GM23338 (cell line): ENCODE measurements at places on chromosomes 3 and 15. TPM values are rescaled to one million over a fixed set of nuclear protein-coding genes. Genes with fewer than 3 reads are reported as not detected.
A peak's percentile ranks its signal among the peaks of the same experiment; 100 is the strongest.

DNA sequence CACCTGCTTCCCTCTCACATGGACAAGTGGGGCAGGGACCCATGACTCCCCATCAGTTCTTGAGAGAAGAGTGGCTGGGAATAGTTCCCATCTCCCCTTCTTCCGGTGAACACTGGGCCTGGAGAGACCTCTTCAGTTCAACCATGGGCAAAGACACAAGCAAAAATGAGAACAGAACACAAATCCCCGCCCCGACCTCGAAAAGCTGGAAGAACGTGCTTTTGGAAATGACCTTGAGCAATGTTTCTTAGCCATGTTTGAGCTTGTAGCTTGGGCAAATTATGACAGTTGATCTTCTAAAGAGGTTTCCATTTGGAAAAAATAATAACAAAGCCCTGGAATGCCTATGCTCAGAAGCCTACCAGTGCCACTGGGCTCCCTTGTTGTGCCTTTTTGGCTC is 59.0 kb downstream of the FAM174B start:
- no peak for DNase-seq
- H3K27ac ChIP-seq = no peak overlapping the region
- no peaks in the 10 kb centered on the region for H3K36me3 ChIP-seq
- no peaks in the 10 kb centered on the region for H3K27me3 ChIP-seq
- H3K4me3 ChIP-seq = no peak overlapping the region

- no peak overlapping the region for H3K4me3 ChIP-seq
- no peaks in the 10 kb centered on the region for H3K27me3 ChIP-seq
- H3K36me3 ChIP-seq = no peaks in the 10 kb centered on the region
Observed at GRCh38 chr3:66738625-66739365, 238.0 kb upstream of the LRIG1 start.

GRCh38 chr3:123357275-123357674 is 91.6 kb downstream of the ADCY5 start:
- H3K4me1 ChIP-seq = peaks cover 3% of the 10 kb centered on the region; the same call in 1 of the 2 replicates
- peaks cover 9% of the 10 kb centered on the region; the same call in 1 of the 2 replicates for H3K27me3 ChIP-seq
- H3K4me3 ChIP-seq = no peak overlapping the region
- DNase-seq = no peak

- no peak for DNase-seq
- no peaks in the 10 kb centered on the region for H3K4me1 ChIP-seq
- H3K27me3 ChIP-seq = no peaks in the 10 kb centered on the region
- no peak overlapping the region for H3K27ac ChIP-seq
- no peak overlapping the region for H3K4me3 ChIP-seq
Observed at GRCh38 chr3:99163314-99163713, 261.8 kb upstream of the DCBLD2 start.

GRCh38 chr15:63369296-63369695 is 12.3 kb downstream of the CA12 start:
- H3K4me3 ChIP-seq = no peak overlapping the region
- H3K36me3 ChIP-seq = no peaks in the 10 kb centered on the region
- peak; percentile 55 for DNase-seq
- peak overlapping the region; percentile 32; the same call in 1 of the 2 replicates for H3K27ac ChIP-seq
- H3K4me1 ChIP-seq = peaks cover 17% of the 10 kb centered on the region; the same call in 1 of the 2 replicates

GRCh38 chr15:66306381-66306780 is 13.0 kb downstream of the DIS3L start:
- no peaks in the 10 kb centered on the region for H3K36me3 ChIP-seq
- peak overlapping the region; percentile 11 for H3K27ac ChIP-seq
- DNase-seq = no peak
- no peaks in the 10 kb centered on the region for H3K27me3 ChIP-seq
- 0 out of 2 replicates have a peak, but pooled peaks cover 5% of the 10 kb centered on the region for H3K4me1 ChIP-seq

GRCh38 chr15:45443645-45444044 is 65.3 kb upstream of the GATM start:
- H3K27me3 ChIP-seq = no peaks in the 10 kb centered on the region
- no peak overlapping the region for H3K4me3 ChIP-seq
- no peak overlapping the region for H3K27ac ChIP-seq
- DNase-seq = no peak
- peaks cover 4% of the 10 kb centered on the region; the same call in 1 of the 2 replicates for H3K4me1 ChIP-seq

DNA sequence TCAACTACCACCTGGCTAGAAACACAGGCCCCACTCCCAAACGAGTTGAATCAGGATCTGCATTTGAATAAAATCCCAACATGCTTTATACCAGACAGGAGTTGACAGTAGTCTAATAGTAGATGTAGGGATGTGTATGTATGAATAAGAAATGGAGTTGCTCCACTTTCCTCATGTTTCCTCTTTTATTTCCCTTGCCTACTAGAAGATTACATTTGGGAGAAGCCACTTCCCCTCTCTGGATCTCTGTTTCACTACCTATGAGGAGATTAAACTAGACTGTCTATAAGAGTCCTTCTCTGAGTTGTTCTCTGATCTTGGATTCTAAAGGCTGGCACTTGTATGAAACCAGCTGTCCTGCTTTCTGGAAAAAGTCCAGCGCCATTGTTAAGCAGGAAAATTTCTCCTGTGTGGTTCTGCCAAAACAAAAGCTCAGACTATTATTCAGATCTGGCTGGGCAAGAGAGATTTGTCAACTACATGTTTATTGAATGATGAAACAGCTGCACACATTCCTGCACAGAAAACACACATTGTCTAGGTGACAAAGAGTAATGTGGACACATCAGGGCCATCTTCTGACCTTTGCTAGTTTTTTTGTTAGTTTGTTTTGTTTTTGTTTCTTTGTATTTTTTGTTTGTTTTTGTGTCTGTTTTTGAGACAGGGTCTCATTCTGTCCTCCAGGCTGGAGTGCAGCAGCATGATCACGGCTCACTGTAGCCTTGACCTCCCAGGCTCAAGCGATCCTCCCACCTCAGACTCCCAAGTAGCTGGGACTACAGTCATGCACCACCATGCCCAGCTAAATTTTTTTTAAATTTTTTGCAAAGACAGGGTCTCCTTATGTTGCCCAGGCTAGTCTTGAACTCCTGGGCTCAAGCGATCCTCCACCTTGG is 29.9 kb downstream of the ACP3 start:
- no peak overlapping the region for H3K4me3 ChIP-seq
- peaks cover 16% of the 10 kb centered on the region for H3K4me1 ChIP-seq
- no peaks in the 10 kb centered on the region for H3K36me3 ChIP-seq
- H3K27me3 ChIP-seq = no peaks in the 10 kb centered on the region
- no peak overlapping the region for H3K27ac ChIP-seq
- no peak for DNase-seq

DNA sequence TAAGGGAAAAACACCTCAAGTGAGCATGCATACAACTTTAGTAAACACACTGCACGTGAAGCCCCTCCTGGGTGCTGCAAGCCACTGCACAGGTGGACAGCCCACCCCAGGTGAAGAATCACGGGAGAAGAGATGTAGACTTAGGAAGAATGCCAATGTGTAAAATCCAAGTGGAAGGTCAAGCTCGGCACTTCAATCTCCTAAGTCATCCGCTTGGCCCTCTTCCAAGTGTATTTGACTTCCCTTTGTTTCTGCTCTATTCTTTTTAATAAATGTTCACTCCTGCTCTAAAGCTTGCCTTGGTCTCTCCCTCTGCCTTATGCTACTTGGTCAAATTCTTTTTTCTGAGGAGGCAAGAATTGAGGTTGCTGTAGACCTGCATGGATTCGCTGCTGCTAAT is 316.6 kb downstream of the EDEM1 start:
- H3K36me3 ChIP-seq = peaks cover 3% of the 10 kb centered on the region; the same call in 1 of the 2 replicates
- no peaks in the 10 kb centered on the region for H3K4me1 ChIP-seq
- H3K27me3 ChIP-seq = no peaks in the 10 kb centered on the region
- H3K4me3 ChIP-seq = no peak overlapping the region
- DNase-seq = no peak

DNA sequence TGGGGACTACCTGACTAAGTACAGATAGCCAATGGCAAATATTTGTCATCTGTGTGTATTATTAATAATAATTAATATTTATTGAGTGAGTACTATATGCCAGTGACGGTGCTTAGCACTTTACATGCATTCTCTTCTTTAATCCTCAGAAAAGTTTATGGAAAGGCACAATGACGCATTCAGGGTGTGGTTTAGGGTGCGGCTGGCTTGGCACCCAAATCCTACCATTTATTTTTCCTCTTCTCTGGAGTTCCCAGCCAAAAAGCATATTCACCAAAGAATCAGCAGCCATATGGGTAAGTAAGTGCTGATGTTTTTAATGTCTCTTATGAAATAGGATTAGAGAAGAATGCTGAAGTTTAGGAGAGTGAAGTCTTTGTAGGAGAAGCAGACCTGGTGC is 140.4 kb upstream of the TP63 start:
- no peak overlapping the region for H3K27ac ChIP-seq
- no peaks in the 10 kb centered on the region for H3K36me3 ChIP-seq
- no peaks in the 10 kb centered on the region for H3K4me1 ChIP-seq
- DNase-seq = no peak

GRCh38 chr3:46719735-46720271 is 2.1 kb upstream of the PRSS50 start:
- no peaks in the 10 kb centered on the region for H3K4me1 ChIP-seq
- H3K36me3 ChIP-seq = no peaks in the 10 kb centered on the region
- no peaks in the 10 kb centered on the region for H3K27me3 ChIP-seq

GRCh38 chr15:65033659-65034269 is 4.3 kb upstream of the MTFMT start:
- H3K27me3 ChIP-seq = no peaks in the 10 kb centered on the region
- no peaks in the 10 kb centered on the region for H3K4me1 ChIP-seq
- H3K27ac ChIP-seq = no peak overlapping the region
- H3K36me3 ChIP-seq = no peaks in the 10 kb centered on the region
- peak; percentile 66 for DNase-seq
- H3K4me3 ChIP-seq = no peak overlapping the region

GRCh38 chr3:115052906-115053305 is 94.2 kb downstream of the ZBTB20 start:
- H3K27ac ChIP-seq = no peak overlapping the region
- no peaks in the 10 kb centered on the region for H3K36me3 ChIP-seq
- no peaks in the 10 kb centered on the region for H3K27me3 ChIP-seq

DNA sequence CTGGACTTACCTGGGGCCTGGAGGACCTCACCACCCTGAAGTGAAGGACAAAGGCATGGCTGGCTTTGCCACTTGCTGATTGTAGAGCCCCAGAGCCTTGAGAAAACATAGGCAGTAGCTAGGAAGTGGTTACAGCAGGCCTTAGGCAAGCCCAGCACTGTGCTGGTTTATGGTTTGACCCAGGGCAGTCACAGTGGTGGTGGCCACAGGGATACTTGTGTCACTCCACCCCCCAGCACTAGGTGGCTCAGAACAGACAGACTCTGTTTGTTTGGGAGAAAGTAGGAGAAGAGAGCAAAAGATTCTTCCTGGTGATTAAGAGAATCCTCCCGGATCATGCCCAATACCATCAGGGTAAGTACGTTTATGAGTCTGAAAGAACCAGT is 13.2 kb upstream of the COL8A1 start:
- DNase-seq = peak; percentile 31
- no peaks in the 10 kb centered on the region for H3K36me3 ChIP-seq
- H3K4me1 ChIP-seq = no peaks in the 10 kb centered on the region
- H3K4me3 ChIP-seq = no peak overlapping the region
- H3K27me3 ChIP-seq = no peaks in the 10 kb centered on the region
- no peak overlapping the region for H3K27ac ChIP-seq

IGSF11 gene
- 1.8 and 3.3 TPM in 2 replicates for total RNA-seq

WDR93 gene
- 0.14 TPM in 1 of 2 replicates, not detected in the other for total RNA-seq

FEZF2 gene
- total RNA-seq = 0.50 TPM in 1 of 2 replicates, not detected in the other

DUOXA2 gene
- not detected in 2 replicates for total RNA-seq

TMEM212 gene
- total RNA-seq = not detected in 2 replicates

CKMT1B gene
- total RNA-seq = 28.6 and 31.4 TPM in 2 replicates

LNP1 gene
- total RNA-seq = 5.3 and 6.7 TPM in 2 replicates

DUOX1 gene
- total RNA-seq = 0.69 and 2.1 TPM in 2 replicates

ZNF501 gene
- 6.6 and 8.0 TPM in 2 replicates for total RNA-seq

TLE3 gene
- 55.7 and 79.5 TPM in 2 replicates for total RNA-seq

PCLAF gene
- 48.9 and 52.7 TPM in 2 replicates for total RNA-seq
